ENCODE measurements at places on chromosomes 11 and 22. TPM values are rescaled to one million over a fixed set of nuclear protein-coding genes. Genes with fewer than 3 reads are reported as not detected.
A peak's percentile ranks its signal among the peaks of the same experiment; 100 is the strongest.

SPON1 gene
- polyA plus RNA-seq: 29.3 TPM

SUSD2 gene
- polyA plus RNA-seq: 0.85 TPM

TTC38 gene
- polyA plus RNA-seq: 20.4 TPM

OR5B21 gene
- not detected for polyA plus RNA-seq

ANO9 gene
- polyA plus RNA-seq: 0.53 TPM

GRCh38 chr11:45788887-45789286 is 16.1 kb upstream of the SLC35C1 start:
- DNase-seq: no peak

GRCh38 chr22:33337524-33337923 is 279.3 kb upstream of the SYN3 start:
- DNase-seq: no peak

DNA sequence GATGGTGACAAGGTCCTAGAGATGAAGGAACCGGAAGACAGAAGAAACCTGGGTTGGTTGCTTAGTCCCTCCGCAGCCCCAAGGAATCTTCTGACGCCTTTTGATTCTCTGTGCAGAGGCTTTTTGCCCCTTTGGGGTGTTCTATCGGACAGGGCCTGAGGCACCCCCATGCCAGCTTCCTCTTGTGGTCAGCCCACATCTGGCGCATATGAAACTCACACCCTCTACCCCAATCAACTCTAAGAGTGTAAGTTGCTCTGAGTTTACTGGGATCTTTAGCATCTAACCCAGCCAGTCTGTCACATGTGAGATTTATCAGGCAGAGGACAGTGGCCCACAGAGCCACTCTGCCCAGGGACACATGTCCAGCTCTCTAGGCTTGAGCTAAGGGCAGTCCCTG is 17.4 kb downstream of the RASD2 start:
- DNase-seq: no peak

DNA sequence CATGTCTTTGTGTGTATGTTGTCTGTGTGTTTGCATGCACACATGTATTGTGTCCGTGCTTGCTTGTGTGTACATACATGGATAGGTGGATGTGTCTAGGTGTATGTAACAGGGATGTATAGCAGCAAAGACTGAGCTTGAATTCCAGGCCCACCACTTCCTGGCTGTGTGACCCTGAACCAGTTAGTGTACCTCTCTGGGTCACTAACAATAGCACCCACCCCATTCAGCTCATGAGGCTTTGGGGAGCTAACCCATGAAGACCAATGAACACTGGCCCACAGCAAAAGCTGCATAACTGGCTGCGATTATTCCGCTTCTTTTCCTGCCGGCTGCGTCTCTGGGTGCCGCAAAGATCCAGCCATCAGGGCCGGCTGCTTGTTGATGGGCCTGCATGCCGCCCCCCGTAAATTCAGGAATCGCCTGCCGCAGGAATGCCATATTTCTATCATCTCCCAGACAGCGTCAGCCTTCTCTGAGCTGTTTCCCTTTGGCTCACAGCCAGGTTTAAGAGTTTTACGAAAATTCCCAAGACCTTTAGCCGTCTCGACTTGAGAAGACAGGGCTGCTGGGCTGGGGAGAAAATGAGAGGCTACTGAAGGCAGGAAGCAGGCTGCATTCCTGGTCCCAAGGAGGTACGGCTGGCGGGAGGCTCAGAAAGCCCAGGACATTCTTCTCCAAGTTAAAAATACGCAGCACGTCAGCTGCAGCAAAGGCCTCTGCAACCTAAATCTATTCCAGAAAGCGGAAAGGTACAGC is 224.6 kb downstream of the MN1 start:
- DNase-seq: peak; percentile 66

DNA sequence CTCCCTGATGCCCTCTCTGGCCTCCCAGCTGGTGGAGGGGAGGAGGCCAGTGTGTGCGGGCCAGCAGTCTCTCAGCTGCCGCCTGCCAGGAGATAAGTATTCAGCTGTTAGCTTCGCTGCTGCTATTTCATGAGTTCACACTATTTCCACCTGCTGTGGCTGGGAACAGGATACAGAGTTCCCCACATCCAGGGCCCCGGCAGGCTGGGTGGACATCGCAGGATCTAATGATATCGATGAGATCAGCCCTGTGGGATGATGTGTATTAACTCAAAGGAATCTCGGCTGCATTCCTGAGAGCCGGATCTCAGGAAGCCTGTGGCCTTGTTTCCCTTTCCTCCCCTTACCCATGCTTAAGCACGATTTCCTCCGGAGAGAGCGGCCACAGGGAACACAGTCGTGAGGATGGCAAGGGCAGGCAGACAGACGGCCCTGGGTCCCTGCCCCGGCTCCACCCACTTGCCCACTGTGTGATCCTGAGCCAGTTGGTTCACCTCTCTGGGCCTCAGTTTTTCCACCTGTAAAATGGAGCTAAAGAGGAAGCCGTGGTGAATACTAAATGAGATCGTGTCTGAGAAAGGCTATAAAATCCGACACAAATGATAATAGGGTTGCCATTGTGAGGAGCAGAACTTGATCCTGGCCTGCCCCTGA is 6.5 kb upstream of the PVALB start:
- DNase-seq: no peak

DNA sequence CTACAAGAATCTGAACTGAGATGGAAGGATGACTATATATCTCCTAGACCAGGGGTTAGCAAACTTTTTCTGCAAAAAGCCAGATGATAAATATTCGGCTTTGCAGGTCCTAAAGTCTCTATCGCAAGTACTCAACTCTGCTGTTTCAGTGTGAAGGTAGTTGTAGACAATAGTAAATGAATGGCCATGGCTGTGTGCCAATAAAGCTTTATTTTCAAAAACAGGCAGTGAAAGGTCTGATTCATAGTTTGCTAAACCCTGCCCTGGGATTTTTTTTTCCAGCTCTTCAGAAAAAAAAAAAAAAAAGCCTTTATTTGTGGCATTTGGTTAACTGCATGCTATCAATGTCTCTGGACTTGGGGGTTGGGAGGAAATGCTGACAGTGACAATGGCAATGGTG is 37.5 kb downstream of the FAM227A start:
- DNase-seq: no peak

GRCh38 chr11:74636630-74637184 is 44.3 kb downstream of the POLD3 start:
- DNase-seq: no peak

GRCh38 chr11:134518616-134519389 is 106.8 kb upstream of the B3GAT1 start:
- no peak for DNase-seq

DNA sequence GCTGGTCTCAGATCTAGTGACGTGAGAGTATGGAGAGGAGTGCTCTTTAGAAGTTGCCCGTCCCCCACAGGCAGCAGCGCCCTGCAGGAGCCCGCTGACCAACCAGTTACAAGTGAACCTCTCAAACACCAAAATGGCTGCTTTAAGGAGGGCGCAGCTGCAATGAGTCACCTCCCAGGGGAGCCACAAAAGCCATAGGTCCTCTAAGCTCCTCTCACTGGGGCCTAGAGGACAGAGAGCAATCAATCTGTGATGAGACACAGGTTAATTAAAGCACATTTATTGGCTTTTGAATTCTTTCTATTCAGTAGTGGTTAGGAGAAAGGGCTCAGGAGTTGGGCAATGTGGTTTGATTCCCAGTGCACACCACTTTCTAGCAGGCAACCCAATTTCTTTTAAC is 15.5 kb upstream of the RAPSN start:
- DNase-seq: no peak

GRCh38 chr11:7898666-7899283 is 32.3 kb downstream of the OR10A6 start:
- no peak for DNase-seq

Data from hindlimb muscle (tissue), 1 donor.